HS-5 (cell line): ENCODE measurements at places on chromosomes 16 and 17.

DNA sequence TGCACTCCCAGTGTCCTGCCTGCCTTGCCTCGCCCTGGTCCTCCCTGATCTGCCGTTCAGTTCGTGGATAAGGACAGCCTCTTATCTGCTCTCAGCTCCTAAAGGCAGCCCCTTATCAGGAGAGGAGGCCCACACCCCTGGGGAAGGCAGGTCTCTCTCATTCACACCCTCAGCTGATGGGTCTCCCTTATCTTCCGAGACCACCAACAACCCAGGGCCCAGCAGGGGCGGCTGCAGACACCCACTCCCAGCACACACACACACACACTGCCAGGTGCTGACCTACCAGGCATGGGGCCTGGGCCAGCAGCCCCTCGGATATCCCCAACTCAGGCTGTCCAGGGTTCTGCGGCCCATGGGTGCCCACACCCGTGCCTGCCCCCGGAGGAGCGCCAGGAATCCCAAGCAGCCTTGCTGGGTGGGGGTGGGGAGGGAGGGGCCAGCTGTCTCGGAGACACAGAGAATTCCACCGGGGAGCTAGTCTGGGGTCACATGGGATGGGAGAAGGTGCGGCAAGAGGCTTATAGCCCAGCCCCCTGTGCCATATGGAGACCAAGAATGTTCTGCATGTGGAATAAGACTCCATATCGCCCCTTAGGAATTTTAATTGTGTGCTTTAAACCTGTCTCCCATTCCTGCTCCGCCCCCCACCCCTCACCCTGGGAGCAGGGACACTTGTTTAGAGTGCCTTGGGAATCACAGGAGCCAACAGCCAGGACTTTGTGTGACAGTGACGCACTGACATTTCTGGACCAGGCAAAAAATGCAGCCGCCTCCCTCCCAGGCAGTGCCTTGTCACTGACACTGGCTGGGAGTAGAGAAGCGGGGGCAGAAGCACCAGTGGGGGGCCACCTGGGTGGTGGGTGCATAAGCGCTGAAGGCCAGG, 41.9 kb upstream of the EMP2 start:
- DNase-seq: no peak

DNA sequence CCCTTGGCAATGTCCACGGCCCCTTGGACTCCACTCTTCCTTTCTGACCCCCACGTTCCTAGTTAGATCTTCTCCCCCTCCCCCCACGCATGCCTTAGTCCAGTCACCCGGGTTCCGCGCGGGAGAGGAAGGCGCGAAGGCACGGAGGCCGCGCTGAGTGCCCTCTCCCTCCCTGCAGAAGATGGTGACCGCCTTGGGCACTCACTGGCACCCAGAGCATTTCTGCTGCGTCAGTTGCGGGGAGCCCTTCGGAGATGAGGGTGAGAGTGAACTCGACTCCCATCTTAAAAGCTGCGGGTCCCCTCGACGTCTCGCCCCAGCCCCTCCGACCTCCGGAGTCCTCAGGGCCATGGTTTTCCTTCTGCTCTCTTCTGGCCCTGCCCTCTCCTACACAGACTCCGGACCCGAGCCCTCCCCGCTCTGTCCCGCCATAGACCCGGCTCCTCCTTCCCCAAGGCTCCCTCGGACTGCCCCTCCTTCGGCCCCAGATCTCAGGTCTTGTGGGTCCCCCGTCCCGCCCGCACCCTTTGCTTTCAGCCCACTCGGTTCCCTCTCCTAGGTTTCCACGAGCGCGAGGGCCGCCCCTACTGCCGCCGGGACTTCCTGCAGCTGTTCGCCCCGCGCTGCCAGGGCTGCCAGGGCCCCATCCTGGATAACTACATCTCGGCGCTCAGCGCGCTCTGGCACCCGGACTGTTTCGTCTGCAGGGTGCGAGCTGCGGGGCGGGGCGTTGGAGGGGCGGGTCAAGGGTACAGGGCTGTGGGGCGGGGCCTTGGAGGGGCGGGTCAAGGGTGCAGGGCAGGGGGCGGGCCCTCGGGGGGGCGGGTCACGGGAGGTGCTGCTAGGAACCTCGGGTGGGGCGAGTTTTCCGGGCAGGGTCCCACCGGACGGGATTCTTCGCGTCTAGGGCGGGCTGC, 4.6 kb downstream of the TGFB1I1 start:
- DNase-seq: no peak

DNA sequence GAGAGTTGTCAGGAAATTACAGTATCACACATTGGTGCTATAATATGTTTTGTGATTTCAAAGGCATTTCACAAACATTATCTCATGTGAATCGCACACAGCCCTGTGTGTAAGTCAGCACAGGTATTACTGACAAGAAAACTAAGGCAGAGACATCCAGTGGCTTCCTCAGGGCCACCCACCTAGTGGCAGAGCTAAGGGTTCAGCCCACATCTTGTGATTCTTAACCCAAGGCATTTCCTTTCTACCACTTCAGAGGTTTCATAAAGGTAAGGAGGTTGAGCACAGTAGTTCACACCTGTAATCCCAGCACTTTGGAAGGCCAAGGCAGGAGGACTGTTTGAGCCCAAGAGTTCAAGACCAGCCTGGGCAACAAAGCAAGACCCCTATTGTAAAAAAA, 58.2 kb downstream of the STX8 start:
- no peak for DNase-seq

DNA sequence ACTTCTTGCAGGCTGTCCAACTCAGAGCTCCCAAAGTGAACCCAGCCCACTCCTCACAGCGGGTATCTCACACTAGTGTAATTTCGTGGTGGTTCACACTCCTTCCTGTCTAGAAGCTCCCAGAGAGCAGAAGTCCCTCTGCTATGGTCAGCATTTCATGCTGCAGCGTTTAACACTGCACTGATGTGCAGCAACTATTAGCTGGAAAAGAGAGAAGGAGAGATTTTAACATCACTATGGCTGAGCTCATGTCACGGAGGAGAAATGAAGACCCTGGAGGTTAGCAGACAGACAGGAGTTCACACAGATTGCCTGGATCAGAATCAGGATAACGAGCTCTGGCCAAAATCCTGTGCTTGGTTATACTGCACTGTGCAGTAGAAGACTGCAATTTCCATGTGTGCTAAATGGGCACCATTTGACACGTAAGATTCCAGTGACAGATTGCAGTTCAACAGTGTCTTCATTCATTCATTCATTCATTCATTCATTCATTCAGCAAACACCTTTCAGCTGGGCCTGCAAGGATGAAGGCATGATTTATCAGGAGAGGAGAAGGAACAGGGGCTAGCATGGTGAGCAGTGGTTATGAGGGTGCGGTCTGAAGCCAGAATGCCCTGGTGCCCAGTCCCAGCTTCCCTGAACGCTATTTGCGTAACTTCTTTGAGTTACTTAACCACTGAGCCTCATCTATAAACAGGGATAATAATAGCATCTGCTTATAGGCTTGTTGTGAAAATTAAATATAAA, 5.3 kb upstream of the CCL1 start:
- DNase-seq: no peak

GRCh38 chr17:18225642-18226283, 328 bp downstream of the LLGL1 start:
- no peak for DNase-seq

DNA sequence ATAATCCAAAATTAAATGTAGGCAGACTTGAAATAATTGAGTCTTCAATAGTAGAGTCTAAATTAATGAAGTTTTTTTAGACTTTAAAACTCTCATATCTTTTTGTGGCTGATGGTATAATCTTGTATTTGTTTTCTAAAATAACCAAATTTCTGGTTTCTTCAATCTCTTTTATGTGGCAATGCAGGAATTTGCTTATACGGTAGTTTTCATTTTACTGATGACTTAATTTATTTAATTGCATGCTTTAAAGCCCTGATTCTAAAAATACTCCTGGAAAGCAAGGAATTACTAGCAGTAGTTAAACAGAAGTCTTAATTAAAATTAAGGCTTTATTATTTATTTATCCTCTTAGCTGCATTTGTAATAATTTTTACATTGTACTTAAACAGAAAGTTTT, 15.4 kb downstream of the MRTFB start:
- no peak for DNase-seq

DNA sequence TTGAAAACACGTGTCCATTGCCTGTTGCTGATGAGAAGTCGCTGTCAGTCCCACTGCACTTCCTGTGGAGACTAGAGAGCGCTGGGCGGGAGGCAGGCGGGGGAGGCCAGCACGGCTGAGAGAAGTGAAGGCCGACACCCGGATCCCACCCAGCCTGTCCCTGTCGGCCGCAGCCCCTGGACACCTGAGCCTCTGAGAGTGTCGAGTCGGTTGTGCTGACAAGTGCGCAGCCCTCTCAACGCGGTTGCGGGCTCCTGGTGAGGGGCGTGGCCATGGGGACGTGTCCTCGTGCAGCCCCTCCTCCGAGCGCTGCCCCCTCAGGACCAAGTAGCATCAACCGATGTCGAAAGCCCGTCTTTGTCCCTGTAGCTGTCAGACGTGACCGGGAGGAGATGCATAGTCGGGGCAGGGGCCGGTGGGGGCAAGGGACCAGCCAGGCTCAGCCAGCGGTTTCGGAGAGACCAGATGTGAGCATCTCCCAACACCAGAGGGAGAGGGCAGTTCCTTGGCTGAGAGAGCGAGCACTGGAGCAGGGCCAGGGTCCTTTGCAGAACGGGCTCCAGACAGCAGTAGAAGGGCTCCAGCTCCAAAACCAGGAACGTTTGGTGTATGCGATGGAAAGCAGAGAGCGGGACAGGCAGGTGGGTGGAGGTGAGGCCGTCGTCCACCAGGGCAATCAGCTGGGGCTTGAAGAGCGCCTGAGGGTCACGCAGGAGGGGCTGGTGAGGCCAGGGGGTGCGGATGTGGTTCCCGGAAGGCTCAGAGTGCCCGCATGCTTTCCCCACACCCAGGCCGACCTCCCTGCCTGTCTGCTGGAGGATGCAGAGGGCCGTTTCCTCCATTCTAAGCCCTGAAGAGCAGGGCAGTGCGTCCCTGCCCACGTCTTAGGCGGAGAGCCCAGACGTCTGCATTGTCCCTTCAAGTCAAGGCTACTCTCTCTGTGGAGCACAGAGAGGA, 43.3 kb upstream of the CHMP6 start:
- DNase-seq: no peak

DNA sequence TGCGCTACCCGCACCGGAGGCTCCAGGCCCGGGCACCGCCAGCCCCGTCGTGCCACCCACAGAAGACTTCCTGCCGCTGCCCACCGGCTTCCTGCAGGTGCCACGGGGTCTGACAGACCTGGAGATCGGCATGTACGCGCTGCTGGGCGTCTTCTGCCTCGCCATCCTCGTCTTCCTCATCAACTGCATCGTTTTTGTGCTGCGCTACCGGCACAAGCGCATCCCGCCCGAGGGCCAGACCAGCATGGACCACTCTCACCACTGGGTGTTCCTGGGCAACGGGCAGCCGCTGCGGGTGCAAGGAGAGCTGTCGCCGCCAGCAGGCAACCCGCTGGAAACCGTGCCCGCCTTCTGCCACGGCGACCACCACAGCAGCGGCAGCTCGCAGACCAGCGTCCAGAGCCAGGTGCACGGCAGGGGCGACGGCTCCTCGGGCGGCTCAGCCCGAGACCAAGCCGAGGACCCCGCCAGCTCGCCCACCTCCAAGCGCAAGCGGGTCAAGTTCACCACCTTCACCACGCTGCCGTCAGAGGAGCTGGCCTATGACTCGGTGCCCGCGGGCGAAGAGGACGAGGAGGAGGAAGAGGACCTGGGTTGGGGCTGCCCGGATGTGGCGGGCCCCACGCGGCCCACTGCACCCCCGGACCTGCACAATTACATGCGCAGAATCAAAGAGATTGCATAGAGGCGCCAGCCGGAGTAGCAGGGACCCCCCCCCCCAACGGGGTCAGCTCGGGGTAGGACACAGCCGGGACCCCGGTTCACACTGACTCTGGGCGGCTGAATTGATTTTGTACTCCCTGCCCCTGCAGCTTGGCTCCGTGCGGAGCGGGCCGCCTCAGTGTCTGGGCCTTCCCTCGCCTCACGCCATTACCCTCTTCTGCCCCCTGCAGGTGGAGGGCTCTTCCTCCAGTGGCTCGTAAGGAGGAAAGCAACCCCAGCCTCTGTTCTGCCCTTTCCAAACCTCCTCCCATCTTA, 58.5 kb downstream of the TMEM132E start:
- no peak for DNase-seq

DNA sequence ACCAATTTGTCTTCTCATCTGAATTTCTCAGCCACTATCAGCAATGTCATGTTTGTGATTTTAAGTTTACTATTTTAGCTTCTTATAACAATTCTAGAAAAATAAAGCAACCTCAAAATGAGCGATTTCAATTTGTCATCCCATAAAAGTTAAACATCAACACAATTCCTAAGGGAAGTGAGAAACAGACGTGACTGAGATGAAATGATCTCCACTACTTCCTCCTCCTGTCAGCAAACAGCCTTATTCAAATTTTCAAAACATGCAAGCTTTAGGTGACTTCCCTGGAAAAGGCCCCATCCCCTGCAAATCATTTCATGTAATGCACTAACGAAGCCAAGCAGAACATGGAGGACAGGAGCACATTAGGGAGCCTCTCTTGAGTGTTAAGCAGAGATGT, 64.9 kb downstream of the ZNF652 start:
- DNase-seq: no peak
